ENCODE measurements at places on chromosomes 7 and 10. TPM values are rescaled to one million over a fixed set of nuclear protein-coding genes. Genes with fewer than 3 reads are reported as not detected.

DNA sequence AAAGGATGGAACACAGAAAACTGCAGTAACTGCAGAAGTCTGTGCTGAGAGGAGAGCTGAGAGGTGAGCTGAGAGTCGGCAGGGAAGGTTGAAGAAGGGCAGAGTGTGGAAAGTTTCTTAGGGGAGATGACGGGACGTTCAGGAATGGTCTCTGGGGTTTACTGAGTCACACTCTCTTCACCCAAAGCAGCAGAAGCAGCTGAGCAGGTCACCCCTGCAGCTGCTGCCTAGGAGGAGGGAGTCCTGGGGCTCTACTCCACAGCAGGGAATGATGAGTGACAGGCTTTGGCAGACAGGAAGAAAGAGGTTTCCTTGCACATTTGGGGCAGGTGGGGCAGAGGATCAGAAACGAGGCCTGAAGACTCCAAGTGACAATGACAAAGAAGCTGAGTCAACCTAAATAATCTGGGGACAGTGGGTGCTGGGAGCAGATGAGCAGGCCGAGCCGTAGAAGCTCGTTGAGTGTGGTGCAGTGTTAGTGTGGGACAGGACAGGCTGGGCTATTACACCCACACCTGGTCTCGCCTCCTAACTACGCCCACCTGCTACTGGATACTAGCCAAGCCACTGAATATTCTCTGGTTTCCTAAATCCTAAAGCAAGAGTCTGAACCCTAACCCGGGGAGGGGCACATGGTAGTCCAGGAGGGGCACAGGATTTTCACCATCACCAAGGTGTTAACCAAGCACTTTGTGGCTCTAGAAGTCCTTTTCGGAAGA is 24.9 kb downstream of the BEND7 start:
- DNase-seq: peak; percentile 26

DNA sequence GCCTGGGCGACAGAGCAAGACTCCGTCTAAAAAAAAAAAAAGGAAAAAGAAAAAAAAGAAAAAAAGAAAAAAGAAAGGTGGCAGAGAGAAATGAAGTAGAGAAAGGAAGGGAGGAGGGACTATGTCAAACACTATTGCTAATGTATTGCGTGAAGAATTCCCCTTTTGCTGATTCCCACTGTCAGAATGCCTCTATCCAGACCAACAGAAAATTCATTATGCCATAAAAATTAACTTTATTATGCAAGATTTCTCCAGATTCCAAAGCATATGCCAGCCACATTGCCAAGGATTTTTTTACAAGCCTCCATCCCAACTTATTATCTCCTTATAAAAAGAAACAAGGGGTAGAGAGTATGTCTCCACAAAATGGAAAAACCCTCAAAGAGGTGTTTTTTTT is 209.3 kb downstream of the MTERF1 start:
- no peak for DNase-seq

DNA sequence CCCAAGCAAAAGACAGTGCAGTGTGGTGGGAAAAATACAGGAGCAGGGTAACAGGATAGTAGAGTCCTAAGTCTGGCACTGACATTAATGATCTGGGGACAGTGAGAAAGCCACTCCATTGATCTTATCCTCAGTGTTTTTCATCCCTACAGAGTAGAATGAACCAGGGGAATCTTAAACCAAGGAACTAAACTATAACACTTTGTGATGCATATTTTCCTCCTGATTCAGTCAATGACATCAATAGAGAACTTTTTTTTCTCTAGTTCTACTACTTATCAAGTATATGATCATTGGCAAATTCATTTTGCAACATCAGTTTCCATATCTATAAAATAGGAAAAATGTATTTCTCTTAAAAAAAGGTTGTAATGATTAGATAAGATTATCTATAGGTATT is 151.1 kb downstream of the TMEM26 start:
- DNase-seq: no peak

- no peak for DNase-seq
Observed at GRCh38 chr7:52382731-52383130, 652.7 kb upstream of the POM121L12 start.

DNA sequence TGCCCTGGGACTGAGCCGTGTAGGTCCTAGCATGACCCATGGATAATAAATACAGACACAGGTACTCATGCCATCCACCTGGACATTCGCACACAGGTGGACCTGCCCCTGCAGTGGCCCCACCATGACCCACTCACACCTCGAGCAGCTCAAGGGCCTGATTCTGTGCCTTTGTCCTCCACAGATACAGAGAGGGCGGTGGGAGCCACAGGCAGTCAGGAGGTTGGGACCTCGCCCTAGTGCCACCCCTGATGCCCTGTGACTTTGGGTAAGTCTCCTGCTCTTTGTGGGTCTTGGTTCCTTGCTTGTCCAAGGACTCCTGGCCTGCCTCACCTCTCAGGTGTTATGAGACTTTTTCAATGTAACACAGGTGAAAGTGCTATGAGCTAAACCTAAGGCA is 42.9 kb downstream of the C10orf120 start:
- DNase-seq: no peak

GRCh38 chr7:91812388-91812787 is 68.1 kb downstream of the MTERF1 start:
- peak; percentile 0 for DNase-seq

GRCh38 chr10:13990946-13991345 is 339.8 kb downstream of the FRMD4A start:
- no peak for DNase-seq

Gene KAZALD1
- total RNA-seq: 6.7 TPM

Gene BBIP1
- 68.7 TPM for total RNA-seq
